ENCODE measurements at places on chromosomes 16 and 17.

- peak; percentile 97 for DNase-seq
Measured at GRCh38 chr17:46193626-46194392, 580 bp upstream of the KANSL1 start.

GRCh38 chr17:55663400-55663799 lies 59.3 kb downstream of the TMEM100 start:
- DNase-seq: no peak

GRCh38 chr17:17816831-17817551 lies 19.8 kb downstream of the SREBF1 start:
- DNase-seq: no peak

GRCh38 chr17:75241143-75241430 lies 20.3 kb downstream of the GGA3 start:
- no peak for DNase-seq

DNA sequence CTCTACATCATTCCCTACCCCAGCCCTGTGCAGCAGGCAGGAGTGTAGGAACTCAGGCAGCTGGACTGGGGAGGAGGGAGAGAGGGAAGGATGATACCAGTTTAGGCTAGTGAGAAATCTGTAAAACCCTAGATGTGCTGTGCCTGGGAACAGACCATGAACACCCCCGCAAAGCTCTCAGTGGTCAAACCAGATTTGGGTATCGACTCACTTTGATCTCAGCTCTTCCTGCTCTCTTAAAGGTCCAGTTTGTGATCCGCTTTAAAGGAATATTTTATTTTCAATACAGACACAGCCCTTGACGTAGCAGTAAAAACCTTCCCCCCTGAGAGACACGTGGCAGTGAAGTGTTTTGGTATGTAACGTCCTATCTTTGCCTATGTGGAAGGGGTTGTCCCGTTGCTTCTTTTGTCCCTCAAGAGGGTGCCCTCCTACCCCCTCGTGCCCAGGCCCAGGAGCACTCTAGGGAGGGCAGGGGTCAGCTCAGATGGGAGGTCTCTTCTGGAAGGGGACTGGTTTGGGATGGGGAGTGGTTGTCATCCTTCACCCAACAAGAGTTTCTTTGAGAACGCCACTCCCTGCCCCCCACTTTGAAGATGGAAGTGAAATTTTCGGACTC lies 19.3 kb upstream of the TBX2 start:
- DNase-seq: no peak

GRCh38 chr16:81530296-81530721 lies 85.7 kb downstream of the CMIP start:
- no peak for DNase-seq

DNA sequence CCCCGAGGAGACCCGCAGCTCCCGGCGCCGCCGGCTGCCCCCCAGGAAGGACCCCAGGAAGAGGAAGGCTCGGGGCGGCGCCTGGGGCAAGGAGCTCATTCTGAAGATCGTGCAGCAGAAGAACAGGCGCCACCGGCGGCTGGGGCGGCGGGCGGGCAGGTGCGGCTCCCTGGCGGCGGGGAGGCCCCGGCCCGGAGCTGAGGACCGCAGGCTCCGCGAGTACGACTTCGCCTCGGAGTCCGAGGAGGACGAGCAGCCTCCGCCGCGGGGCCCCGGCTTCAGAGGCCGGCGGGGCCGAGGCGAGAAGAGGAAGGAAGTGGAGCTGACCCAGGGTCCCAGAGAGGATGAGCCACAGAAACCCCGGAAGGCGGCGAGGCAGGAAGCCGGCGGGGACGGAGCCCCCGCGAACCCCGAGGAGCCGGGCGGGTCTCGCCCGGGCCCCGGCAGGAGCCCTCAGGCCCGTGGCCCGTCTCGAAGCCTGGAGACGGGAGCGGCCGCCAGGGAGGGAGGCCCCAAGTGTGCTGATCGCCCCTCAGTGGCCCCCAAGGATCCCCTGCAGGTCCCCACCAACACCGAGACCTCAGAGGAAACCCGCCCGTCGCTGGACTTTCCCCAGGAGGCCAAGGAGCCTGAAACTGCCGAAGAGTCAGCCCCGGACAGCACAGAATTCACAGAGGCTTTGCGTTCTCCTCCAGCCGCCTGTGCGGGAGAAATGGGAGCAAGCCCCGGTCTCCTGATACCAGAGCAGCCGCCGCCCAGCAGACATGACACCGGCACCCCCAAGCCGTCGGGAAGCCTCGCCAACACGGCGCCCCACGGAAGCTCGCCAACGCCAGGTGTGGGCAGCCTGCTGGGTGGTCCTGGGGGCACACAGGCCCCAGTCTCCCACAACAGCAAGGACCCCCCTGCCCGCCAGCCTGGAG lies 22.3 kb upstream of the ZFPM1 start:
- peak; percentile 16 for DNase-seq

- no peak for DNase-seq
Measured at GRCh38 chr17:59462385-59462784, 103.0 kb upstream of the DHX40 start.

DNA sequence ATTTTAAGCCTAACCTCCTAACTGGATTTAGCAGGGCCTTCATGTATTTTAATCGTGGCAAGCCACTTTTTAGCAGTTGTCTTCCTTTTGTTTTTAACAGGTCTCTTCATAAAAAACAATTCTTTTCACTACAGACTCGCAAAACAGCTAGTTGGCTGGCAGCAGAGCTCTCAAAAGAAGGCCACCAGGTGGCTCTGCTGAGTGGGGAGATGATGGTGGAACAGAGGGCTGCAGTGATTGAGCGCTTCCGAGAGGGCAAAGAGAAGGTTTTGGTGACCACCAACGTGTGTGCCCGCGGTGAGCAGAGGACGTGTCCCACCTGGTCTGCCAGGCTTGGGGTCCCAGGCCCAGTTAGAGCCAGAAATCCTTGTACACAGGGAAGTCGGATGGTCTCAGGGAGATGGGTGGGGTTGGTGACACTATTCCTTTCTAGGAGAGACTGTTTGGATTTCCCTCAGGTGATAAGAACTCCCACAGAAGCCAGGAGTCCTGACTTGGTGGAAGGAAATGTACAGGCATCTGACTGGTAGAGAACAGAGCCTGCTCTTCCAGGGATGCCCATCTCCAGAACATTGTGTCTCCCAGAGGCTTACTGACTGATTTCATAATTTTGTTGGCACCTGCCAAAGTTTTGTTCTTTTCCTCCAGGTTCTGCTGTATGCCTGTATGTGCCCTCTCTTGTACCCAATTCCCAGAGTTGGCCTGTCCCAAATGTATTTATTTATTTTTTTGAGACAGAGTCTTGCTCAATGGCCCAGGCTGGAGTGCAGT lies 14.9 kb upstream of the DDX19A start:
- DNase-seq: no peak

- no peak for DNase-seq
Measured at GRCh38 chr16:11511801-11512200, 74.9 kb downstream of the LITAF start.

GRCh38 chr16:72921620-72922019 lies 126.3 kb downstream of the ZFHX3 start:
- DNase-seq: no peak

- DNase-seq: no peak
Measured at GRCh38 chr16:1506494-1507213, 13.5 kb downstream of the TELO2 start.

GRCh38 chr17:45940293-45940692 lies 45.9 kb downstream of the MAPT start:
- no peak for DNase-seq

GRCh38 chr16:77663711-77664110 lies 58.6 kb upstream of the NUDT7 start:
- no peak for DNase-seq

DNA sequence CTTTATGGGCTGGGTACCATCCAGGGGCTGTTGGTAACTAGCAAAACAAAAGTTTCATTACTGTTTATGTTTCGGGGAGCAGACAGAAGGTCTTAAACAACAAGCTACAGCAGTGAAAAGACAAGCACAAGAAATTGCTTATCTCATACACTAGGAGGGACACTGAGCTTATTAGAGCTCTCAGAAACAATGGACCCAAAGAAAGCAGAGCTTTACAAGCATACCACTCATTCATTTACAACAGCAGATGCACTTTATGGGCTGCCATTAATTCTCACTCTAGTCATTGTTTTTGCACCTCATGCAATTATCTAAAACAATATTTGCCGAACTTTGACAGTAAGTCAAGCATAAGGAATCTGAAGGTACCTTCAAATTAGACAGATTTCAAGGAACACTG lies 10.0 kb downstream of the KRT16 start:
- DNase-seq: no peak

All from T-helper 1 cell (primary cell).